Activated T-helper 2 cell treated with anti-CD3 and anti-CD28 coated beads, Interferon-gamma antibody, Interleukin-2, Interleukin-4, amounts not matched to agents 10 μg/mL and 5 μg/mL and 100 μg/mL, durations not matched to agents 14 hours and 24 hours and 36 hours (primary cell): ENCODE measurements at places on chromosomes 3 and 15. TPM values are rescaled to one million over a fixed set of nuclear protein-coding genes. Genes with fewer than 3 reads are reported as not detected.

Gene GOLGA8S
- 0.16 and 0.39 TPM in 2 replicates for total RNA-seq

Gene CCDC54
- total RNA-seq: not detected in 2 replicates

Gene GNAI2
- 267 and 269 TPM in 2 replicates for total RNA-seq

Gene WDR93
- not detected in 2 replicates for total RNA-seq

Gene SAMD7
- not detected in 2 replicates for total RNA-seq

Gene ZNF80
- total RNA-seq: 0.64 and 0.74 TPM in 2 replicates

Gene TRPM1
- total RNA-seq: not detected in 2 replicates

Gene ABI3BP
- total RNA-seq: 0.37 TPM in 1 of 2 replicates, not detected in the other

Gene TGM5
- total RNA-seq: 0.09 and 0.21 TPM in 2 replicates

Gene POLQ
- total RNA-seq: 23.8 and 24.0 TPM in 2 replicates

Gene SLC9A9
- 1.6 and 2.0 TPM in 2 replicates for total RNA-seq

Gene DAZL
- total RNA-seq: not detected in 2 replicates

Gene SH3GL3
- 0.14 TPM in 1 of 2 replicates, not detected in the other for total RNA-seq

Gene C3orf20
- total RNA-seq: 0.07 and 0.16 TPM in 2 replicates

Gene BRPF1
- total RNA-seq: 34.2 and 35.8 TPM in 2 replicates

Gene GFM1
- total RNA-seq: 59.1 and 60.9 TPM in 2 replicates

Gene ZDHHC23
- 2.6 and 2.9 TPM in 2 replicates for total RNA-seq

Gene MASP1
- total RNA-seq: not detected in 2 replicates
